ENCODE measurements at places on chromosomes 7 and 10.
A peak's percentile ranks its signal among the peaks of the same experiment; 100 is the strongest.

GRCh38 chr10:132493246-132493755 is 44.3 kb upstream of the INPP5A start:
- no peak for DNase-seq

GRCh38 chr7:27434756-27435400 is 192.3 kb downstream of the EVX1 start:
- no peak for DNase-seq

DNA sequence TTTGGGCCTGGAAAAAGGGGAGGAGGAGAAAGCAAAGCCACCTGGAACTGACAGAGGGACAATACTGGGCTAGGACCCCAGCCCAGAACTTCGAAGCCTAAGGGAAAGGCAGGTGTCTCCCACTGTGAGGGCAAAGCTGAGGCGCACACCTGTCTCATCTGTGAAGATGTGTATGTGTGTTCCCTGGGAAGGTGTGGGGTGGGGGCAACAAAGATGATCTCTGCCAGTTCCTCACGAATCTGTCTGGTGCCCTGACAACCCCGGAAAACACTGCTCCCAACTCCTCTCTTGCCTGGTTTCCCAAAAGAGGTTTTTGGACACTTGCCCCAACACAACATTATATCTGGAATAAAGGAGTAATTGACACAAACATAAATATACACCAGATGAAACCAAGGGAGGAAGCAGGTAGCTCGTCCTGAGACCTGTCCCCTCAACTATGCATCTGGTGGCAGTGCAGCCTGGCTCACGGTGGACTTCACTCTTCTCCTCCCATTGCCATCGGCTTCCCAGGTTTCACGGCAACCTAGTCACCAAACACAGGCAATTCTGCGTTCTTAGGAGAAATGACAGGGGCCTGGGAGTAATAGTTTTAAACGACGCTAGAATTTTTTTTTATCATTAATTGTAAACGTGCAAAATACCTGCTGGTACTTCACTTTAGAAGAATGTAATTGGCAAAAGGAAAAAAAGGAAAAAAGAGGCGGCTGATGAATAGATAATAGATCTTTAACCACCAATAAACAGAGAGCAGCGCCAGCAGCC is 1.7 kb upstream of the EMX2 start:
- no peak for DNase-seq

GRCh38 chr10:15703944-15704580 is 15.7 kb downstream of the ITGA8 start:
- no peak for DNase-seq

DNA sequence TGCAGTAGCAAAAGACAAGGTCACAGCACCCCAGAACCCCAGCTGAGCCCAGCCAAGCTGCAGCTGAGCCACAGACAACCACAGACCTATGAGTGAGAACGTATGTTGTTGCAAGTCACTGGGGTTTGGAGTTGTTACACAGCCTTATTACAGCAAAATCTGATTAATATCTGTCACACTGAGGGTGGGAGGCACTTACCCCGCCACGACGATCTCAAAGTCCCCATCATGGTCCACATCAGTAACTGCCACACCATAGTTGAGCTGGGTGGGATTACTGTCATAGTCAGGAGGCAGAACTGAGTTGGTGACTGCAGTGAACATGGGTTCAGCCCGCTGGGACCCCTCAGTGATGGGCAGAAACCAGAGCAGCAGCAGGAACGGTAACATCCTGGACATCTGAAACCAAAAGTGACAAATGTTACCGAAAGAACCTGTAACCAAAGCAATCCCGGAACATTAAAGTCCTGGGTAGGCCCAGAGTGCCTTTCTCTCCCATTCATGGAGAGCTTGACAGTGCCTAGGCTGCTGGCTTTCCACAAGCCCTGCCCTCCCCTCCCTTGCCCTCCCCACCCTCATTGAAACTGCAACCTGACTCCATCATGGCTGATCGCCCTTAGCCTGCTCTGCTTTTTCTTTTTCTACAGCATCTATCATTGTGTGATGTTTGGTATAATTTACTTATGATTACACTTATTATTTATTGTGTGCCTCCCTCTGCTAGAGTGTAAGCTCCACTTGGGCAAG is 19.3 kb downstream of the CRTAC1 start:
- no peak for DNase-seq

GRCh38 chr7:101953248-101953819 is 135.9 kb downstream of the CUX1 start:
- no peak for DNase-seq

GRCh38 chr10:75737580-75737949 is 306.1 kb downstream of the LRMDA start:
- DNase-seq = no peak

- no peak for DNase-seq
Measured at GRCh38 chr7:107847168-107847835, 43.7 kb upstream of the DLD start.

DNA sequence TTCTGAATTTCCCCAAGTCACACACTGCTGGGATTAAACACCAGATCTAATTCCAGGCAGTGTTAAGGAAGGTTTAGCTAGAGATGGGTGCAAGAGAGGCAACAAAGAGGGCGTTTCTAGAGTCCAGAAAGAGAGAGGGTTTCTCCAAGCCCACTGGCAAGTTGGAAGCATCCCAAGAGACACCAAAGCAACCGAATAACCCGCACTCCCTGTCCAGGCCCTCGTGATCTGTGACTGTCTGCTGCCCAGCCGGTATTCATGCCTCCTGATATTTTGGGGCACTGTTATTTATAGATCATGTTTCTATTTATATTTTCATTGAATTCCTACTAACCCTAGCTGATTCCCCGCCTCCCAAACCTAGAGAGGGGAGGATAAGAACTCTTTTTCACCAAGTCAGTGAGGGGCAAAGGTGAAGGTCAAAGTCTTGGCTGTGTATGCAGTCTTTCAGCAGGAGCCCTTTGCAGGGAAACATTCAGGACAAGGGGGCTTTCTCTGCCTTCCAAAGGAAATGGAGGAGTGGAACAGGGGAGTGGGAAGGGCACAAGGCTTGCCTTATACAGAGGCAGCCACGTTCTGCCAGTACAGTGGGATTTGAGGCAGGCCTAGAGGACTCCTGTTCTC is 103.6 kb downstream of the SH3PXD2A start:
- DNase-seq = no peak

DNA sequence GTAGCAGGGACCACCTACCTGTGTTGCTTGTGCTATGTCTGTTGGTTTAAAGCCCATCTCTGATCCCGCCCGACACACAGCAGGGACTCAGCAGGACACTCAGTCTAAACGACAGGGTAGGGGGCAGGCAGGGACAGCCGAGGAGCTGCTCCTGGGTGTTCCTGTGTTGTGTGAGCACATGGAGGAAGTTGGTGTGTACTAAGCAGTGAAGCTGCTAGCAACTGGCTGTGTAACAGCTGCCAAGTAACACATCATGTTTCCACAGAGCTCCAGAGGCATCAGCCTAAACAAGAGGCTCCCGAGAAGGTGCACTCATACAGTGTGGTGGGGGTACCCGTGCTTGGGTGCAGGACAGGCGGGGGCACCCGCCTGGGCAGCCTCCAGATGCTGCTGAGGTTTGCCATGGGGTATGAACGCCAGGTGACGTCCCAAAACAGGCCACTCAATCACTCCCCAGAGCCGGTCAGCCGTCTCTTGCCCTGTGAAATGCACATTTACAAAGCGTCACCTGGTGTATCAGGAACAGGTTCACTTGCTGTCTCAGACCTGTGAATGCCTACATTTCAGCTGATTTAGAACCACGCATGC is 59.6 kb downstream of the PTPRN2 start:
- no peak for DNase-seq

GRCh38 chr7:139393621-139394211 is 34.0 kb downstream of the LUC7L2 start:
- no peak for DNase-seq

DNA sequence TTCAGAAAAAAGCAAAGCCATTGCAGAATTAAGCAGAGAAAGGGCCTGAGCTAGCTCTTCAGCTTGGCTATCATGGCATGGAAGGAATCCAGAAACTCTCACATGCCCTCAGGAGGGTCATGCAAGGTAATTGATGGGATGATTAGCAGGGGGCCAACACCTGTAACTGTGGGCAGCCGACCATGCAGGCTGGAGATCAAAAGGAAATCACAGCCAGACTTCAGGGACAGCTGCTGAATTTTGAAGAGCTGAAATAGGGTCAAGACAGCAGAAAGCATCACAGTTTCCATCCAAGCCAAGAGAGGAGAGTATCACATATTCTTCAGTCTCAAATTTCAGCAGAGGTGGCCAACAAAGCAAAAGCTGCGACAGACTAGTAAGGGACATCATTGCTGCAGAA is 239.6 kb upstream of the STEAP1 start:
- DNase-seq = no peak

- no peak for DNase-seq
Measured at GRCh38 chr10:104622598-104623209, 18.4 kb upstream of the SORCS3 start.

- DNase-seq = peak; percentile 28
Measured at GRCh38 chr7:121395494-121395960, 581 bp downstream of the FAM3C start.

DNA sequence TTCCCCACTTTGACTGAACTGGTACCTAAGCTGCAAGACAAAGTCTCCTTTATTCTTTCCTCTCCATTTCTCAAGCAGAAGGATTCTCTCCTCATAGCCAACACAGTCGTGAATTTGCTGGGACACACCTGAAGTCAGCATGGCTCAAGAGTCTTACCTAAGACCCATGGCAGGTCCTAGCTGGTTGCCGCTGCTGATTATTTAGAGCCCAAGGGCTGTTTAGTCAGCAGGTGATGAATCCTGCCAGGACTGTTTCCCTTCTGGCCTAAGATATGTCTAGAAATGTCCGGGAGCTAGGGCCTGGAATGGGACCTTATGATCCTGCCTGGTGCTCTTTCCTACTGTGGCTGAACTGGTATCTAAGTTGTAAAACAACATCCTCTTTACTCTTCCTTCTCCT is 82.8 kb downstream of the AHCYL2 start:
- no peak for DNase-seq

DNA sequence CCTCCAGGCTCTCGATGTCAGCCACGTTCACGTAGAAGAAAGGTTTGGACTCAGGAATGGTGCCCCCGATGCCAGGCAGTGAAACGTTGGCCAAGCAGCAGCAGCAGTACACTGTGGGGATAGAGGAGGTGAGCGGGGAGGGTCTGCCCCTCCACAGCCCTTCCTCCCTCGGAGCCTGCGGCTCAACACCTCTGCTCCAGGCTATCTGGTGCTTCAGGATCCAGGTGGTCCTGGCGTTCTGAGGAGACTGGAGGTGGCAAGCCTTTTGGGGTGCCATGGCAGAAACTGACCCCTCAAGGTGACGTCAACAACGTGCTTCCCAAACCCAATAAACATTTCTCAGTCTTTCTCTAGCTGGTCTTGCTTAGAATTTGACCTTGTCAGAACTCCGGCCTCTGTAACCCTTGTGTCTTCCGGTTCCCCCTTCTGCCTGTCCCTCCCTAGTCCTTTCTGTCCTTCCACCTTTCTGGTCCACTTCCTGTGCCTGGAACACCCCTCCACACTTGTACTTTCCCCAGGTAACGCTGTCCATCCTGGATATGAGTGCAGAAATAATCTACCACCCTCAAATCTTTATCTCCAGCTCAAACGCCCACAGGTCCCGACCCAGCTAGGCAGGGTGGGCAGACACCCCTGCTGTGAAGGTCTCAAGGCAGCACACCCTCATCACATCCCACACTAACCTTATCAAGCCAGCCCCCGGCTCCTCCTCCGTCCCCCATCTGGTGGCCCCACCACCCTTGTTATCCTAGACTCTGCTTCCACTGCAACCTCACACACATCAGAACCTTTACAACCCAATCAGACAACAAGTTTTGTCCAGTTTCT is 36.5 kb downstream of the DENND11 start:
- DNase-seq = no peak

GRCh38 chr7:3065724-3066143 is 22.1 kb upstream of the CARD11 start:
- peak; percentile 69 for DNase-seq

- no peak for DNase-seq
Measured at GRCh38 chr10:42986633-42987032, 90.2 kb upstream of the RET start.

- no peak for DNase-seq
Measured at GRCh38 chr7:44167920-44168319, 21.3 kb downstream of the GCK start.

- DNase-seq = no peak
Measured at GRCh38 chr7:141441837-141442627, 109.2 kb upstream of the AGK start.

- DNase-seq = no peak
Measured at GRCh38 chr10:27884185-27884641, 114.7 kb downstream of the ODAD2 start.

DNA sequence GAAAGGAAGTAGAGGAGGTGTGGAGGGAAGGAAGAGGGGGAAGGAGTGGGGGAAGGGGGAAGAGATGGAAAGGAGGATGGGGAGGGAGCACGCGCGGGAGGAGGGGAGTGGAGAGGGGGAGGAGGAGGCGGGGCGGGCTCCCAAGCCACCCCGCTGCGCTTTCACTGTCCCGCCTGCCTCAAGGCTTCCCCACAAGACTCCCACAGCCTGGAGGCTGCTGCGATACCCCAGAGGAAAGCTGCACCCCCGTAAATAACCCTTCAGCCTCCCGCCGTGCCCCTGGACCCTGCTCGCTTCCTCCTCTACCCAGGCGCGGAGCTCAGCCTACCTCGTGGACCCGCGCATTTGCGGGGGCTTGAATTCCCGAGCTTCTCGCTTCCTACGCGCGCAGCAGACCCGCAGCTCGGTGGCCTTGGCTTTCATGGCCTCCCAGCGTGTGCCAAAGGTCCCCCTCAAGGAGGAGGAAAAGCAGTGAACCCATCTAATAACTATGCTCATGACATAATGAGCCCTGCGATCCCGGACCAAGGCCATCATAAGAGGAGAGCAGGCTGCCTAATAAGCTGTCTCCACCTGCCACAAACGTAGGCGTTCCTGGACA is at the start of gene C10orf67:
Gene C10orf67, minus strand, starts transcription at position 557 of the 601 bp plus-strand sequence. Its CDS starts 23 bp downstream, at position 534.
- no peak for DNase-seq

DNA sequence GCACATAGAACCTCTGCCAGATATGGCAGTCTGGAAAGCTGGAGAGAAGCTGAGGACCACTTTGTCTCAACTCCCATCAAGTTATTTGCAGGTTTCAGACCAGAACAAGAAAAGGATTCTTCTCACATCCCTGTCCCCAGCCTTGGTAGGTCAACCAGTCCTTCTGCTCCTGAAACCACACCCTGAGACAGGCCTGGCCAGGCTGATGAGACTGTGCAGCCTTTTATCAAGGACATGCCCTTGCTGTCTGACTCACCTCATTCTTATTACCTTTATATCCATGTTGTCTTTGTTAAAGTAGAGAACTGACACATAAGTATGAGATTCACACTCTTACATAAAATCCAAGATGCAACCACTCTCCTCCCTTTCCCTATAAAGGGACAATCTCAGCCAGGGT is 354.9 kb downstream of the PLXNA4 start:
- no peak for DNase-seq
